ENCODE measurements at places on chromosomes 11 and 22. TPM values are rescaled to one million over a fixed set of nuclear protein-coding genes. Genes with fewer than 3 reads are reported as not detected.

Gene TRIM22
- total RNA-seq = 56.1 TPM

Gene ART1
- total RNA-seq = not detected

Gene CARD18
- total RNA-seq = not detected

Gene USP2
- total RNA-seq = 1.1 TPM

Gene WT1
- 0.15 TPM for total RNA-seq

Gene APOA5
- not detected for total RNA-seq

Gene TRIM49
- not detected for total RNA-seq

Gene LDHAL6A
- 0.11 TPM for total RNA-seq

Gene UPB1
- 0.44 TPM for total RNA-seq

Gene LARGE1
- total RNA-seq = 36.1 TPM

Gene MS4A15
- 0.13 TPM for total RNA-seq

Gene OR5M8
- not detected for total RNA-seq

Gene LYVE1
- total RNA-seq = not detected

DNA sequence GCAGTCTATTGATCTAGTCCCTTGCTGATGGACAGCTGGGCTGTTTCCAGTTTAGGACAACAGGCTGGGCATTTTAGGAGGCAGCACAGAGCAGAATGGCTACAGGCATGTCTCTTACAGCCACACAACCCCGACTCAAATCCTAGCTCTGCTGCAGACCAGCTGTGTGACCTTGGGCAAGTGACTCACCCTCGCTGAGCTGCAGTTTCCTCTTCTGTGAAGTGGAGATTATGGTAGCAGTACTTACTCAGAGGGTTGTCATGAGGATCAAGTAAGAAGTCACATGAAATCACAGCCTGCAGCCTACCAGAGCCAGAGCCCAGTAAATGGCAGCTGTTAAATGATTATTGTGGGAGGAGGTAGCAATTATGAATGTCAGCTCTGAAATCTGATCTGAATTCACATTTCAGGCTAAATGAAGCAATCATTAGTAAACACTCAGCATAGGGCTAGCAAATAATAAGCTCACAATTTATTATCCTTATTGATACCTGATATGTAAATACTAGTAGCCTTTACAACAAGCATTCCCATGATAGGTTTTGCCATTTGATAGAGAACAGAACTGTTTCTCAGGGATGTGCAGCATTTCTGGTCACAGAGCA lies 58.9 kb downstream of the MYEOV start:
- peak; percentile 96 for ATAC-seq

GRCh38 chr22:34579519-34579918 lies 486.4 kb upstream of the ISX start:
- ATAC-seq = no peak

DNA sequence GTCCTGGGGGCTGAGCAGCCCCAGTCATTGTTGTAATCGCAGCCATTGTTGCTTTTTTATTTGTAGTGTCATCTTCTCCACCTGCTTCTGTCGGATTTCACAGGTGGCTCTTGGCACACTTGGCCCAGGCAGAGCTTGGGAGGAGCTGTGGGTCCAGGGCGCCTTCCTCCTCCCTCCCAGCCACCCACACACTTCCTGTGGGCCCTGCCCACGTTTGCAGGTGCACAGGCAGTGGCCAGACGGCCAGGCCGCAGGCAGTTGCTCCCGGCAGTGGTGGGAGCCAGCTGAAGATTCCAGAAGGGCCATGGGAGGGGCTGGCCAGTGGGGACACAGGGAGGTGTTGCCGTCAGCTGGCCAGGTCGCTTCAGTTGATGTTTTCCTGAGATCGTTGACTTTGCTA lies 1191.9 kb downstream of the BRD1 start:
- ATAC-seq = no peak

DNA sequence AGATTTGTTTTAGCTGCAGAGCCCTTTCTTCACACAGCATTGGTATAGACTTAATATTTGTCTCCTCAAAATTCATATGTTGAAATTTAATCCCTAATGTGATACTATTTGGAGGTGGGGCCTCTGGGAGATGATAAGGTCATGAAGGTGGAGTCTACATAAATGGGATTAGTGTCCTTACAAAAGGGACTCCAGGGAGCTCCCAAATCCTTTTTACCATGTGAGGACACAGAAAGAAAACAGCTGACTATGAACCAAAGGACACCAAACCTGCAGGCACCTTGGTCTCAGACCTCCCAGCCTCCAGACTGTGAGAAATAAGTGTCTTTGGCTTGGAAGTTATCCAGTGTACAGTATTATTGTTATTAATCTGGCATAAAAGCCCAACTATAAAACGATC lies 10.2 kb downstream of the SLC35F2 start:
- no peak for ATAC-seq

- no peak for ATAC-seq
Observed at GRCh38 chr11:14251754-14252153, 107.2 kb downstream of the RRAS2 start.

DNA sequence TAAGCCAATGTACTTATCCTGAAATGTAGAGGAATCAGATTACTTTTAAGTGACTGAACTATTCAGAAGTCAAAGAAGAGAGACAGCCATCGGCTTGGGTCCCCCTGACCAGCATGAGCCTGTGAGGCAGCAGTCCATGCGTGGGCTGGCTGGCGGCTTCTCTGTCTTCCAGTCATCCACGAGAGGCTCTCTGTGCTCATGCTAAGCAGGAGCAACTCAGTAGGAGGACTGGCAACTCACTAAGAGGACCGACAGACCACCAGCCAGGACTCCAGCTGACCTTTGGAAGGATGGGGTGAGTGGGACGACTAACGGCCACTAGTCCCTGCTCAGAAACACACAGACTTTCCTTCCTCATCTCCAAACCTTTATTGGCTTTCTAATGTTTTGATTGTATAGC lies 43.6 kb downstream of the ARFGAP3 start:
- no peak for ATAC-seq

GRCh38 chr11:971092-971690 lies 45.5 kb downstream of the AP2A2 start:
- no peak for ATAC-seq

GRCh38 chr22:22616636-22617035 lies 27.8 kb upstream of the GGTLC2 start:
- no peak for ATAC-seq

GRCh38 chr11:123473941-123474677 lies 44.0 kb downstream of the GRAMD1B start:
- no peak for ATAC-seq

DNA sequence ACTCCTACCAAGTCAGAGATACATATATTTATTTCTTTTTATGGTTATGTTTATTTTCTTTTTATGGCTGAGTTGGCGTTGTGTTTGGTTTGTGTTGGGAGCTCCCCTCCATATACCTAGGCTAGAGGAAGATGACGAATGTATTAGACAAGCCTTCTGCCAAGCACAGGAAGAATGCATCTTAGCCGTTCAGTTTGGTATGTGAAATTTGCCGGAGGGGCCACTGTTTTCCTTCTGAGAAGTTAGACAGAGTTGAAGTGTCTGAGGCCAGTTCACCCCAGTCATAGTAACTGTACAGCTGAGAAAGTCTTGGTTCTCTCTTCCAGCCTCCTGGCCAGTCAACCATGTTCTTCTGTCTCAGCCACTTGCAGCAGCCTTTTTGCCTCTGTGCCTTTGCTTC lies 29.8 kb downstream of the TEAD1 start:
- no peak for ATAC-seq

DNA sequence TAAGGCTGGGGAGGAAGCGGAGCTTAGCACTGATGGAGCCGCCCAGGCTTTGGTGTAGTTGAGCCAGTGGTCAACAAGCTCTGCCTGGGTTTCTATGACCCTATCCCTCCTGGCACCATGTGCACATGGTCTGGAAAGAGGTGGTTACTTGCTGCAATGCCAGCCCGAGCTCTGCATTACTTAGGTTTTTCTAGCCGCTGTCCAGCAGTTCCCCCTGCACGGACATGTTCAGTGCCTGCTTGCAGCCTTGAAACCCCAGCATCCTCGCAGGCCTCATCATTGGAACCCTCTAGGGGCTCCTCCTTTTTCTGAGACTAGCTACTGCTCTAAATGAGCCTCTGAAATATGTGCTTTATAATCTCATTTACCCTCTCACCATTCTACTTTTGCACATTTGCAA lies 16.6 kb downstream of the CNTF start:
- ATAC-seq = no peak

DNA sequence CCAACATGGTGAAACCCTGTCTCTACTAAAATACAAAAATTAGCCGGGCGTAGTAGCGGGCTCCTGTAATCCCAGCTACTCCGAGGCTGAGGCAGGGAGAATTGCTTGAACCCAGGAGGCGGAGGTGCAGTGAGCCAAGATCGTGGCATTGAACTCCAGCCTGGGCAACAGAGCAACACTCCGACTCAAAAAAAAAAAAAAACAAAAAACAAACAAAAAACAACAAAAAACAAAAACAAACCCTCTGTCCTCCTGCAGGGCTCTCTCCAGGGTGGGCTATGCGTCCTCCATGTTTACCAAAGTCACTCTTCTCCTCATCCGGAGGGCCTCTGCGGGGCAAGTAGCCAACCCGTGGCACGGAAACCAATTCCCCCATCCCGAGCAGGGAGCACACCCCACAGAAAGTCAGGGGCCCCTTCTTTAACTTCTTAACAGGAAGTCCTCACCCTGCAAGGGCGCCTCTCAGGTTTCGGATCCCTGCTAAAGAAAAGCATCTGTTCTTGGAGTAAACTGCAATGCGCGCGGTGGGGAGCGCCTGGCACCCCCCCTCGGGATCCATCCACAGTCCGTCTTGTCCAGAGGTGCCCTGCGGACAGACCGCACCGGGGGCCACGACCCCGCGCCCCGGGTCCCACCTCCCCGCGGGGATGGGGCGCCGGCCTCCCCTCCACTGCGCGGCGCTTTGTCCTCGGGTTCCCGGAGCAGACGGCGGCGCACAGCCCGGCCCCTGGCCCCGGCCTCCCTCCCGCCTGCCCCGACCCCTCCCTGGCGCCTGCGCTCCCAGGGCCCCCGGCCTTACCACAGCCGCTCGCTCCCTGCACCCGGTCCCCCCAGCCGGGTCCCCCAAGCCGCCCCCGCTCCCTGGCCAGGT lies 712 bp downstream of the CERK start:
- peak; percentile 43 for ATAC-seq

- ATAC-seq = no peak
Observed at GRCh38 chr11:72755713-72756285, 3.6 kb upstream of the ARAP1 start.

GRCh38 chr11:36532941-36533601 lies 23.0 kb upstream of the TRAF6 start:
- no peak for ATAC-seq

GRCh38 chr11:46808799-46809431 lies 37.2 kb downstream of the CKAP5 start:
- ATAC-seq = no peak

- ATAC-seq = peak; percentile 38
Observed at GRCh38 chr11:45233804-45234170, 52.4 kb downstream of the SYT13 start.

- ATAC-seq = no peak
Observed at GRCh38 chr11:126821827-126822226, 178.7 kb downstream of the KIRREL3 start.

GRCh38 chr11:45252877-45253276 lies 33.3 kb downstream of the SYT13 start:
- ATAC-seq = no peak

DNA sequence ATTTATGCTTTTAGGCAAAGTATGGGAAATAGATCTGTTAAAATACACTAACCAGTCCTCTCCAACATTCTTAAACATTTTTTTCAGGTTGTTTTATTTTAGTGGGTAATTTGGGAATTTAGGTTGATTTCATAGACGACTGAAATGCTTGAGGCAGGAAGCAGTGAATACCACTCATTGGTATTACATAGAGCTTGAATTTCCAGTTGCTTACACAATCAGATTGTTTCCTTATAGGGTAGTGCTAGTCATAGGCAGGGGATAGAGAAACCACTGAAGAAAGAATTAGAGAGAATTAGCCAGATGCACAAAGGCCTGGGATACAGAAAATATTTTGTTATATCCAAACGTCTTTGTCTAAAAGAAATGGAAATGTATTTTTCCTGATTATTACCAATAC lies 23.9 kb upstream of the LYVE1 start:
- peak; percentile 95 for ATAC-seq

DNA sequence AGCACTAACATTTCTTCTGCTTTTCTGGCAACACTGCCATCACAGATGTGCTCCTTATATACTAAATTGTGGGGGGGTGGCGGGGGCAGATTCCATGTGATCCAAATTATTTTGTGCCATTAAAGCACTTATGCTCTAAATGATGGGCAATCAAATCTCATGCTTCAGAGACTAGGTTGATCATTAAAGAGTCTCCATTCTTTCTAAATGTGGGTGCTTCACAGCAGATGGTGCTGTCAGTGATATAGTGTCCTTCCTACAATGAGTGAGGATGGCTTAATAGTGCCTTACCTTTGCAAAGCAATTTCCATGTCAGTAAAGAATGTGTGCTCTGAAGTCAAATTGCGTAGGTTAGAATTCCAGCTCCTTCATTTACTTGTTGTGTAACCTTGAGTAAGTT lies 589.8 kb downstream of the ETS1 start:
- ATAC-seq = no peak

DNA sequence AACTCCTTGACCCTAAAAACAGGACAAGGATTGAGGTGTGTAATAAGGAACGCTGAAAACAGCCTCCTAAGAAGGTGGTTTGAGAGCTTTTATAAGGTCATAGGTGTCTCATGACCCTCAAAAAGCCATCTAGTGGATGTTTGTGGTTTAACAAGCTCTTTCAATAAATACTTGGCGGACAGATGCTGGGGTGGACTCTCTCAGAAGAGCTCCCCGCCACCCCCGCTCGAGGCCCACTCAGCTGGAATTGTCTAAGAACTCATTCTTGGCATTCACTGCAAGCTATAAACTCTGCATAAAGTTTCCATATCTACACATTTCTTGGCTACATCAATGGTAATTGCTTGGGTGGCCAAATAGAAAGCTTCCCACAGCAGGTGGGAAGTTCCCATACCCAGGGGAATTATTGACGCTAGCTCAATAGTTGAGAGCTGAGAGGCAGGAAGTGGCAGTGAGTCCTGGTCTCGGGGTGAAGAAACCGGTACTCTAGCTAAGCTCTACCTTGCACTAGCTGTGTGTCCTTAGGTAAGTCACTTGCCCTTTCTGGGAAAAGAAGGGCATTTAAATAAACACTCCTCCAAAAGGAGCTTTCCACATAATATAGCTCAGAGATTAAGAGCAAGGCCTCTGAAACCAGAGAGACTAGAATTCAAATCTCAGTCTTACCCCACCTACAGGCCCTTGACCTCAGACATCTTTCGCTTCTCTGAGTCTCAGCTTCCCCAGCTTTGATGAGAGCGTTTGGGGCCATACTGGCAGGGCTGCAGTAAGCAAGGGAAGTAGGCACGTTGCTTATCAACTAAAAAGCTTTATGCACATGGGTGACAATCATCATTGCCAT lies 6.4 kb downstream of the MS4A15 start:
- no peak for ATAC-seq

DNA sequence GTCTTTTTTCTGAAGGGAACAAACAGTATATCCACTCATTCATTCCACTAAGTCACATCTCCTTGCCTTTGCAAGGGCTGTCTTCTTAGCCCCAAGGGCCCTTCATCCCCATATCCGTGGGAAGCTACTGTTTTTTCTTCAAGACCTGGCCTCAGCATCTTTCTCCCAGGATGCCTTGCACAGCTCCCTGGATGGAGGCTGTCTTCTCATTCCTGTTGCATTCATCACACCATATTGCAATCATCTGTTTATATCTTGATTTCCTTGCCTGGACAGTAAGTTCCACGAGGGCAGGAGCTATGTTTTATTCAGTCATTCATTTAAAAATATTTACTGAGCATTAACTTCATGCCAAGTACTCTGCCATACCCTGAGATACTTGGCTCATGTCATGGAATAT lies 29.3 kb upstream of the NECTIN1 start:
- ATAC-seq = no peak

- no peak for ATAC-seq
Observed at GRCh38 chr22:31652911-31653684, 8.9 kb downstream of the PISD start.

GRCh38 chr11:81674211-81674610 lies 1059.5 kb downstream of the FAM181B start:
- no peak for ATAC-seq
